ENCODE measurements at places on chromosomes 4 and X.

GRCh38 chr4:165793236-165793635, 79.8 kb upstream of the TLL1 start:
- no peak for DNase-seq

- no peak for DNase-seq
Measured at GRCh38 chr4:74042681-74043080, 4.2 kb upstream of the CXCL3 start.

- no peak for DNase-seq
Measured at GRCh38 chr4:19592391-19592790, 659.3 kb upstream of the SLIT2 start.

- no peak for DNase-seq
Measured at GRCh38 chr4:53937327-53937726, 127.1 kb downstream of the CHIC2 start.

DNA sequence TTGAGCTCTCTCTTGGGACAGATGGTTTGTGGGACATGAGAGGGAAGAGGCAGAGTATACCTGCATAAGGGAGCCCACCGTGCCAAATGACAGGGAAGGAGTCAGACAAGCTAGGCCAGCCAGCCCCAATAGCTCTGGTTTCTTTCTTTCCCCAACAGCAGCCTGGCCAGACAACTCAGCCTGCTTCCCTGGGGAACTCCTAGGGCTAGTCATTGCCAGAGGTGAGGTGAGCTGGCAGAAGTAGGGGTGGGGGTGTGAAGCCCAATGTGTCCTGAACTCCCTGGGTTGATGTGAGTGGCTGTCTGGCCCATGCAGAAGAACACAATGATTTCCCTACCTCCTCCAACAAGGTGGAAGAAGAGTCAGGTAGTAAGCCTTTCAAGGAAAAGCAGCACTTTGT, 135.5 kb downstream of the AMMECR1 start:
- DNase-seq: no peak

DNA sequence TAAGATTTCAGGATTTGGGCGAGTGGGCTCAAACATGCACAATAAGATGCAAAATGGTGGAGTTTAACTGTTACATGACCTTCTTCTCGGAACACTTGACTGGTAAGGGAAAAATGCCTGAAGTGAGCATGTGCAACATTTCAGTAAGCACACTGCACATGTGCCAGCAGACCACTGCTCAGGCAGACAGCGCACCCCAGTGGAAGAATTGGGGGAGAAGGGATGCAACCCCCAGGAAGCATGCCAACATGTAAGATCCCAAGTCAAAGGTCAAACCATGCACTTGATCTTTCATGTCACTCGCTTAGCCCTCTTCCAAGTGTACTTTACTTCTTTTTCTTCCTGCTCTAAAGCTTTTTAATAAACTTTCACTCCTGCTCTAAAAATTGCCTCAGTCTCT, 256.3 kb downstream of the CENPC start:
- no peak for DNase-seq

- DNase-seq: no peak
Measured at GRCh38 chrX:48045410-48046311, 25.8 kb downstream of the ZNF630 start.

- DNase-seq: no peak
Measured at GRCh38 chr4:166091912-166092510, 219.0 kb downstream of the TLL1 start.

DNA sequence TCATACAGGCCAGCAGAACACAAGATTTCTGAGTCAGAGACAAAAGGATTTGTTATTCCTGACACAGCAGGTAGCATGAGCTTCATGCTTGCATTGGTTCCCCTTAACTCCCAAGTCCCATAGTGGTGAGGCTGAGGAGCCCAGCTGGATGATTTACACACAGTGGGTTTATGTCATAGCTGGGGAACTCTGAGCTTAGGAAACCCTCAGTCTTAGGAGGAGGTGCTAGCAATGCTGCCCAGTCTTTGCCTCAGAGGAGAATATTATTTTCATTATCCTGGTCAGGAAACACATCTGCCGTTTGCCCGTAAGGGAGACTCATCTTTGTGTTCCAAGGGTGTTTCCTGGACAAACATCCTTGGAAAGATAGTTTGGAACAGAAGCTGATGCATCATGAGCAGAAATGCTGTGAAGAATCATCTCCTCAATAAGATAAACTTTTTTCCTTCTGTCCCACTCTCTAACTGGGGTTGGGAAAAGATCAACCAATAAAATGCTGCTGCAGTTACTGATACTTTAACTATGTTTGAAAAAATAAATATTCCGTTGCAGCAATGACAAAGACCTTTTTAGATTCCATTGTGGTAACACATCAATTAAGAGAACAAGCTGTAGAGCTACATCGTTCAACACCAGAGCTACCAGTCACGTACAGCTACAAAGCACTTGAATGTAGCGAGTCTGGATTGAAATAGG, 146.8 kb downstream of the DCLK2 start:
- no peak for DNase-seq

DNA sequence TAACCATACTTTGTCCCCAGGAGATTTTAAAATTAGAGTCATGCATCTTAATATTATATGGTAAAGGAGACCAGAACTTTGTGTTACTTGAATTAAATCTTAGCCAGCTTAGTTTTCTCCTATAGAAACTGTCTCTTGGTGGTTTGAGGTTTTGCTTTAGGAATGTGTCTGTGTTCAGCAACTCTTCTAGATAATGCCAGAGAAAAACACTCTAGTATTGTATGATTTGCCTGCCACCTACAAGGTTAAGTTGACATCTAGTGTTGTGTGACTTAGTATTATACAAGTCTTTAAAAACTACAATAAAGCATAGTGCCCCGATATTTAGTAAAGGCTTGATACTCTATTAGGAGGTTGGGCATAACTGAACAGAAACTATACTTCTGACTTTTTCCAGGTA, 2.1 kb downstream of the UGT8 start:
- no peak for DNase-seq

DNA sequence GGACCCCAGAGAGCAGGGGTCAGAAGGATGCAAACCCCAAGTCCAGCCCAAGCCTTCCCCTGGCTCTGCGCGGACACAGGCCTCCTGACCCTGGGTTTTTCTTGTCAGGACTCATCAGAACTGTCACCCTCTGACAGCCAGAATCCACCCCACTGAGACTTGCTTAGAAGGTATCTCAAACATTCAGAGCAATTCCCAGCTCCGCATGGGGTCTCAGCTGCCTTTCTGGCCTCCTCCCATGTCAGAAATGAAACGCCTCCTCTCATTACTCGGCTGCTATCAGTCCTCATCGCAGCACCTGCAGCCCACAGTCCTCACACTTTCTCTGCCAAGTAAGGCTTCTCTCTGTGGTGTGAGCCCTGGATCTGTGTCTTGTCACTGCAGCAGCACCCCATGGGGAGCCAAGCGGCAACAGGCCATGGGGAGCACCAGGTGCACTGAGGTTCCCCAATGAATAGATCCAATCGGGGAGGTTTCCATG, 97.8 kb downstream of the WFS1 start:
- DNase-seq: no peak

- no peak for DNase-seq
Measured at GRCh38 chr4:158002173-158002572, 170.7 kb downstream of the GASK1B start.

GRCh38 chr4:6992728-6993677, 50.2 kb upstream of the TADA2B start:
- DNase-seq: peak; percentile 35

GRCh38 chr4:1133033-1133432, 19.7 kb upstream of the RNF212 start:
- DNase-seq: no peak

DNA sequence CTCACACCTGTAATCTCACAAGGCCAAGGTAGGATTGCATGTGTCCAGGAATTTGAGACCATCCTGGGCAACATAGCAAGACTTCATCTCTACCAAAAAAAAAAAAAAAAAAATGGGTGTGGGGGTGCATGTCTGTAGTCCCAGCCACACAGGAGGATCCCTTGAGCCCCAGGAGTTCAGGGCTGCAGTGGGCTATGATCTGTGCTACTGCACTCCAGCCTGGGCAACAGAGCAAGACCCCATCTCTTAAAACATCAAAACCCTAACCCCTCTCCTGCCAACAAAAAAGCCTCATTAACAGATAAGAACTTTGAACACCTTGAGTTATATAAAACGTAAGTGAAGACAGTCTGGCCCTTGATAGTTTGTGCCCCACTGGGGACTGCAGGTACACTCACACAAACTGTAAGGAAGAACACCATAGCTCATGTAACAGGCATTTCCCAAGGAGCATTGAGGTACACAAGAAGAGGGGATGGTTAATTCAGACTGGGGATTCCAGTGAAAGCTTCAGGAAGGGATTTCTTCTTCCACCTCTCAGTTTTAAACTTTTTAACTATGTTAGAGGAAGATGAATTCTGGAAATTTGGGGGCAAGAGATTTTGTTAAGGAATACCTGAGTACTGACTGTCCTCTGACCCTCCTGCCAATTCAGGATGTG, 34.7 kb downstream of the RBPJ start:
- DNase-seq: no peak

DNA sequence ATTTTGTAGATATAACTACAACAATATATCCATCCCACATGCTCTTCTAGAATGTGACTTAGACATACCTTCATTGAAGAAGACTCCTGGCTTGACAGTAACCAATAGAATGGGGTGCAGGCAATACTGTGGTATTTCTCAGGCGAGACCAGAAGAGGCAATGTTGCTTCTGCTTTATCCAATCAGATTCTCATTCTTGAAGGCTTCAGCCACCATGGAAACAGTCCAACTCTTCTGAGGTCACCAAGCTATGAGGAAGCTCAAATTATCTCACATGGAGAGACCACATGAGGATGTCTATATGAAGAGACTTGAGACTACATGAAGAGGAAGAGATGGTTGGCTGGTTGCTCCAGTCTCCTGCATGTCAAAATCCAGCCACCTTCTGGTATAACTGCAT, 469.9 kb downstream of the PCDH10 start:
- DNase-seq: no peak
